ENCODE measurements at places on chromosomes 3 and 15. TPM values are rescaled to one million over a fixed set of nuclear protein-coding genes. Genes with fewer than 3 reads are reported as not detected.
A peak's percentile ranks its signal among the peaks of the same experiment; 100 is the strongest.

SCN5A gene
- 2.0 TPM for total RNA-seq

FGD5 gene
- total RNA-seq, result 61.6 TPM

GRCh38 chr15:64355944-64356709, at the start of gene CSNK1G1:
Gene CSNK1G1, minus strand, starts transcription at chr15:64356173. Its CDS starts 55,674 bp downstream, at chr15:64300499.
- peak; percentile 97 for DNase-seq

DNA sequence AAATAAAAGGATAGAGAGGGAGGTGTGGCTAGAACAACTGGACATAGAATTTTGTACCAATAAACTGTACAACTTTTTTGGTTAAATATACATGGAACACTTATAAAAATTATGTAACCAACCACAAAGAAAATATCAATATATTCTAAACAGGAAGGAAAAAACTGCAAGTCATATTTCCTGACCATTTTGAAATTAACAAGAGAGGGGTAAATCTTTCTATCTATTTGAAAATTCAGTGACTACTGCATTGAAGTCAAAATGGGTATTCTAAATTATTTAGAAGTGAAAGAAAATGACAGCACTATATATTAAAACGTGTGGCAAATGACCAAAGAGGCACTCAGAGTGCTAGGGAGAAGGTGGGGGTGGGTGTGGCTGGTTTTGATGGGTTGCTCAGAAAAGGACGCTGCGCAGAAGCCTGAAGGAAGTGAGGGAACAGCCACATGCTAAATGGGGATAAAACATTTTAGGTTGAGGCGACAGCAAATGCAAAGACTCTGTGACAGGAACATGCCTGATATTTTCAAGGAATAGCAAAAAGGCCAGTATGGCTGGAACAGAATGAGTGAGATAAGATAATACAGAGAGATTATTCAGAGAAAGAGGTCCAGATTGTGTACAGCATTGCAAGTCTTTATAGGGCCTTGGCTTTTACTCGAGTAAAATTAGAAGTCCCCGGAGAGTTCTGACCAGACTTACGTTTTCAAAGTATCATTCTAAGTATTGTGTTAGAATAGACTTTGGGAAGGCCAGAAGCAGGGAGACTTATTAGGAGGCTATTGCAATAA, 41.1 kb downstream of the ERICH6 start:
- DNase-seq, result no peak

DNA sequence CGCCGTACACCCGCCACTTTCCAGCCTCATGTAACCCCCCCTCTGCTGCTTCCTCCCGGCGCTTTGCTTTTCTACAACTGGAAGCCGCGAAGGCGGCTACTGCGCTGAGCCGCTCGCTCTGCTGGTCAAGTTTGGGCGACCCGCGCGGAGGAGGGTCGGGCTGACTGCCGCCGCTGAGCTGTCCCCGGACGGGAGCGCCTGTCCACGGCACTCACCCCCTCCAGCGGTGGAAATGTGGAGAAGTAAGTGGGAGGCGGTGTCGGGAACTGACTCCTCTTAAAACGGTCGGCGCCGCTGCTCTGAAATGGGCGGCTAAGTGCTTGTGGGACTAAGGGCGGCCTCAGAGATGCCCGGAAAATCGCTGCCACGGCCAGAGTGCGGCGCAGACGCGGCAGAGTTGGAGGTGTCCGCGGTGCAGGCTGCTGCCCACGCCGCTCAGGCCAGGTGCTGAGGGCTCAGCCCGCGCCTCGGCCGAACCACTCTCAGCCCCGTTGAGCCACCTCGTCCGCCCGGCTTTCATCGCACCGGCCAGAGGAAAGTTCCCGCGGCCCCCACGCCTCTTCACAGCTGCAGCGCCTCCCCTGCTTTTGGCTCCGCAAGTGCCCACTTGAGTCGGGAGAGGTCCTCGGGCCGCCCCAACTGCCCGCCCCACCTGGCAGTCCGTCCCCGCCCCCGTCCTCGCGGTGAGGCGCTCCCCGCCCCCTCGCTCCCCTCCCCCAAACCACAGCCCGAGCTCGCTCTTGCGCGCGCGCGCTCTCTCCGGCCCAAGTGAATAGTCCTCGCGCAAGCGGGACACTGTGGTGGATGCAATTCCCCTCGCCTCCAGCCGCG, at the start of gene EPHA6:
Gene EPHA6 (plus strand): TSS at position 775 of the 831 bp plus-strand sequence.
- peak; percentile 84 for DNase-seq

GRCh38 chr3:181715571-181716340, 4.0 kb downstream of the SOX2 start:
- no peak for DNase-seq
